ENCODE measurements at places on chromosomes 13 and 19.
A peak's percentile ranks its signal among the peaks of the same experiment; 100 is the strongest.

DNA sequence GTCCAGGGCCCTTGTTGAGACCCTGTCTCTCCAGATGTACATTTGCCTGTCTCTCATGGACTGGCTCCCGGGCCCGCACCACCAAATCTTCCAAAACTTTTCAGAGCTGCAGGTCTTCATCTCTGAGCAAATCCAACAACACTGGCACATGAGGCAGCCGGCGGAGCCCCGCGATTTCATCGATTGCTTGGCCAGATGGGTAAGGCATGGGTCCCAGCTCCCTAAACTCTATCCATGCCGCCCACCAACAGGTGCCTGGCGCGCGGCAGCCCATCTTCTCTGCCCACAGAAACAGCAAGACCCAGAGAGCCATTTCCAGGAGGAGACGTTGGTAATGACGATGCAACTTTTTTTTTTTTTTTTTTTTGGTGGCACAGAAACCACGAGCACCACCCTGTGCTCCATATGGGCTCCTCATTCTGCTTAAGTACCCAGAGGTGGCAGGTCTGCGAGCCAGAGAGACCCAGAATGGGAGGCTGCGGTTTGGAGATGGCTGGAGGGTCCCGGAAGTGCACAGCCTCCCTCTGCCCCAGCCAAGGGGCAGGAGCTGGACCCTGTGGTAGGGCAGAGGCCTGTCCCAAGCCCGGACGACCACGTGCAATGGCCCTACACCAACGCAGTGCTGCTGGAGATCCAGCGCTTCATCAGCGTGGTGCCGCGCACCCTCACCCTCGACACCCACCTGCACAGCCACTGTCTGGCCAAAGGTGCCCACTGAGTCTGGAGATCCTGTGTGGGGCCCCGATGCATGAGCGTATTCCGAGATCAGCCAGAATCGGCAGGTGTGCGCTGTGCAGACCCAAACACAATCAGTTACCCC, 22.6 kb downstream of the CYP2F1 start:
- DNase-seq = no peak

- DNase-seq = no peak
These were observed 55.4 kb downstream of the SACS start for GRCh38 chr13:23377983-23378632.

DNA sequence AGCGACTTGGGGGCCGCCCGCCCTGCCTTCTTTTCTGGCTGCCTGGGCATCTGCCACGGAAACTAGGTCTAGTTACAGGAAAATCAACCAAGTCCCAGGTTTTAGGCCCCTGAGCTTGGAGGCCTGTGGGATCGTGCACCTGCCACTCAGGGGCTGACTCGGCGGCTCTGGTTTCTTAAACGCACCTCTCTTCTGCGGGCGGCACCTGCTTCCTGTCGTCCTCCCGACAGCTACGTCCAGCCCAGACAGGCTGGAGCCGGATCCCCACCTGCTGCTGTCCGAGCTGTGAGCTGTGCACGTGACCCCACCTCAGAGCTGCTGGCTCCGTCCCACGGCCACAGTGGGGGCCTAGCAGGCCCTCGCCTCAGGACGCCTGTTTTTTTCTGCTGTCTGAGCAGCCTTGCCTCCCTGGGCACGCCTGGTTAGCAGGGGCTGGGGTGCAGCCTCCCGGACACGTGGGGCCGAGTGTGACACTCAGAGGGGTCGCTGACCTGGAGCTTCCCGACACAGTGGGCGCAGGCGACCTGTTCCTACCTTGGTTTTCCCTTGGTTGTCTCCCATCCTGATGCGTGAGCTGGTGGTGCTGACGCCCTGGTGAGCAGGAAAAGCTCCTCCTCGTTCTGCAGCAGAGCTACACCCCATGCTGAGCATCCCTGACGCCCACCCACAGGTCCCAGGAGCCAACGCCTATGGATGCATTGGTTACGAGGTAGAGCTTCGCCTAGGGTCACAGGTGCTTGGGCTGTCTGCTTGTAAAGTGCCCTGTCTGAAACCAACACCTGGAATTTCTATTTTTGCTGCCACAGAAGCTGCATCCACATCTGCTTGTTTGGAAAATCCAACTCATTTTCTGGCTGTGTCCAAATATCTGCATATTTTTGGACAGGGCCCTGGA, 17.5 kb downstream of the TMEM255B start:
- no peak for DNase-seq

DNA sequence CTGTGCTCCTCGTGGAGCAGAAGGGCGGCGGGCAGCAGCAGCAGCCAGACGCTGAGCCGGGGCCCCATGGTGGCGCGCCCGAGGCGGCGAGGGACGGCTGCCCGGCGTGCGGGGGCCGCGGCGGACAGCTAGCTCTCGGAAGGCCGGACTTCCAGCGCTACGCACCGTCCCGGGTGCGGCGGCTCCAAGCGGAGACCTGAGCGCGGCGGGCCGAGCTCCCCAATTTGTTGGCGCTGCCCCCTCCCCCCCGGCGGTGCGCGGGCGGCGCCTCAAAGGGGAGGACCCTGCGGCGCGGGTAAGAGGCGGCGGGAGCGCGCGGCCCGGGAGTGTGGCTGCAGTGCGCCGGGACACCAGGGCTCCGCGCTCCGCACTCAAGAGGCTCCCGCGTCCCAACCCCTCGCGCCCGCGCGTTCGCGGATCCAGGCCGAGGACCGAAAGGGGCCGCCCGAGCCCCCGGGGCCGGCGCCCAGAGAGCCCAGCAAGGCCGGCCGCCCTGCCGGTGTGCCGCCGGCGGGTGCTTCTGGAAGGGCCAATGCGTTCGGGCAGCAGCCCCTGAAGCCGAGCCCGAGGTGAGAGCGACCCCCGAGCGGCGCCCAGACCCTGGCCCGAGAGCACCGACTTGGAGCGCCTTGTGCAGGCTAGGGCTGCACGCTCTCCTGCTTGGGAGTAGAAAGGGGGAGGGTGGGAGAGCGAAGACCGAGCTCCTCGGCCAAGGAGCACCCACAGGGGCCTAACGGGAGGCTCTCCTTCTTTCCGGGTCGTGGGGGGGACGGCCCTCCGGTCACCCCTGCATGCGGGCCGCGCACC, at the start of the genes COL4A1 and COL4A2:
Gene COL4A1 (minus strand): TSS at position 198 of the 807 bp plus-strand sequence. CDS start 130 bp downstream, at position 68.
Gene COL4A2 (plus strand): TSS at position 325 of the 807 bp plus-strand sequence. CDS start 620 bp downstream, outside the sequence.
- DNase-seq = no peak

- DNase-seq = peak; percentile 99
These were observed at the start of the genes RPL18 and SPHK2 for GRCh38 chr19:48618916-48619691. TSS of gene RPL18 (minus strand) at chr19:48619178. CDS start at chr19:48619143, 35 bp downstream. TSS of gene SPHK2 (plus strand) at chr19:48619506. CDS start at chr19:48620515, 1,009 bp downstream.

DNA sequence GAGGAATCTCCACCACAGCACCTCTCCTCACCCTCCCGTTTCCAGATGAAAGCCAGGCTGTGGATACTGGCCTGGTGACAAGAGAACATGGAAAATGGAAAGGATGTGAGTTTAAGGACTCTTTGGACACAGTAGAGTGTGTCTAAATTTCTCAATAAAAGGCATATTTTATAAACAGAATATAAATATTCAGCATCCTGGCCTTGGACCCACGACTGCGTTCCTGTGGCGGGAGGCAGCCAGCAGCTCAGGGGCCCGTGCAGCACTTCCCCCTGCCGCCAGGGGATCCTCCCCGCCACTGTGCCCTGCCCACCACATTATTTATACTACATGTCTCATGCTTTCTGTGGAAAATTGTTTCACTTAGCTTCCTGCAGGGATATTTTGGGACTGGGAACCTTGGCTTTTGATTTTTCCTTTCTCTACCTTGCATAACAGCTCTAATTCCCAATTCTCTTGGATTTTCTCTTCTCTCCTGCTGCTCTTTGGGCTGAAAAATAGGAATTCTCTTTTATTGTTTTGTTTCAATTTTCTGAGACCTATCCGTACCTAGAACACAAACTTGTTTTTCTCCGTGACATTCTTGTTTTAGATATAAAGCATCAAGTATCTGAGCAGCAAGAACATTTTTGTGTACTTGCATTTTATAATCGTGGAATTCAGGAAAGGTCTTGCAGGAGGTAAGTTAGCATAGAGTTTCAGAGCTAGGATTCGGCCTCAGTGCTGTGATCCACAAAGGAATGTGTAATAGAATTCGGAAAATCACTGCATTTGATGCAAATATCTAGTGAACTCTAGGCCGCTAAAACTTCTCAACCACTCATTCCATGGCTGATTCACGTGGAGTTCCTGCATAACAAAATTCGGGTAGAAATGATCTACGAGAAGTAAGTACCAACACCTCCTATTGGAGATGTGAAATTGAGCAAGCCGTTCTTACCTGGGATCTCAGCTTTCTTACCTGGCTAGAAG, 107.7 kb upstream of the SPATA13 start:
- no peak for DNase-seq

DNA sequence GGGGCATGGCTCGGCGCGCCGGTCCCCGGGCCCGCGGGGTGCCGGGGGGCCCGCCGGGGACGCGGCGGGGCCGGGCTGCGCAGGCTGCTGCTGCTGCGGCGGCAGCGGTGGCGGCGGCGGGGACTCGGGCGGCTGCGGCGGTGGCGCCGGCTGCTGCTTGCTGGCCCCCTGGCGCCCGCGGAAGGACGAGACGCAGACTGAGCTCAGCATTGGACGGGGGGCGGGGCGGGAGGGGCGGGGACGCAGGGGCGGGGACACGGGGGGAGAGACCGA, 368 bp downstream of the KCNC3 start:
- no peak for DNase-seq

DNA sequence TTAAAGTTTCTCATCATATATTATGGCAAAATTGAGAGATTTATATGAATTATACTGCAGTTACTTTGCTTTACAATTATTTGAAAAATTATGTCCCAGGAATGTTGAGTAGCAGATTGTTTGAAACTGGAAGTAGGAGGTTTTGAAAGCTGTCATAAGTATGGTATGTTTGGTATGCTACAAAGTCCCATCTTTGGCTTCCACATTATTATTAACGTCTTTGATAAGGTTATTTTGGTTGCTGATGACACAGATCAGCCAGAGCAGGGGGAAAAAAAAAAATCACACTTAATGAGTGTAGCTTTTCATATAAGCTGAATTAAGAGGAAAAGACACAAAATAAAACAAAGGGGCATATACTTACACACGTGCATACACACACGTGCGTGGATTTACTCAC, 130.1 kb downstream of the SLITRK1 start:
- no peak for DNase-seq

DNA sequence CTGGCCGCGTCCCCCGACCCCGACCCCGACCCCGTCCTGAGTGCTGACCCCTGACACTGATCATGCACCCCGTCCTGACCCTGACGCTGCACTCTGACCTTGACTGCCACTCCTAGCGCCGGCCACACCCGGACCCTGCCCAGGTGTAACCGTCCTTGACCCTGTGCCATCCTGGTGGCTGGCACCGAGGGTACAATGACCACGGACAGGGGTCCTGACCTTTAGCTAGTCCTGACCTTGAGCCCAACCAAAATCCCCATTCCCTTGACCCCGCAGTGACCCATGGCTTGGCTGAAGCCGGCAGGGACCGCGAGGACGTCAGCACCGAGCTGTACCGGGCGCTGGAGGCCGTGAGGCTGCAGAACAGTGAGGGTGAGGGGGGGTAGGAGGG, 25.9 kb downstream of the CLEC4M start:
- no peak for DNase-seq

GRCh38 chr19:55383279-55384130, 587 bp downstream of the TMEM238 start:
- no peak for DNase-seq

DNA sequence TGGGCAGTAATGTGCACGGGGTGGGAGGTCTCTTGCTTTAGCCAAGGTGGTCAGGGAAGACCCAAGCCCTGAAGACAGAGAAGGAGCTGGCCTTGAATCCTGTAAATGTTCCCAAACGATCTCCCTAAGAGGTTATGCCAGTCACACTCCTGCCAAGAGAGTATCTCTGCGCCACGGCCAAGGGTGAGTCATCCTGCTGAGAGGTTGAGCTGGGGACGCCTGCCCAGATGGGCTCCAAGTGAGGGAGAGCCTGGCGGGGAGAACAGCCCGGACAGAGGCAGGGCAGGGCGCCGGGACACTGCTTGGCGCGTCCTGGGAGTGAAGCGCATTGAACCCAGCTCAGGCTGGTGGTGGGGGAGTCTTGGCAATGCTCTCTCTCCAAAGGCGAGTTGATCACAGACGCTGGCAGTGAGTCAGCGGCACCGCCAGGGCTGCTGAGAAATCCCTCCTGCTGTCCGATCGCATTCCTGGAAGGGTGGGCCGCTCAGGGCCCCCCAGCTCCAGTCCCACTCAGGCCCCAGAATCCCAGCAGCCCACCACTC, 16.4 kb downstream of the SULT2B1 start:
- peak; percentile 9 for DNase-seq

- no peak for DNase-seq
These were observed 4.1 kb upstream of the PNKP start for GRCh38 chr19:49871349-49871985.

GRCh38 chr13:71869274-71869673, 2.3 kb upstream of the DACH1 start:
- no peak for DNase-seq

- DNase-seq = peak; percentile 71
These were observed 26.2 kb upstream of the GPR12 start for GRCh38 chr13:26786651-26787295.

- peak; percentile 85 for DNase-seq
These were observed at the start of the genes GPALPP1 and NUFIP1 for GRCh38 chr13:44989071-44989889. TSS of gene GPALPP1 (plus strand) at chr13:44989538. CDS start at chr13:44989655, 117 bp downstream. TSS of gene NUFIP1 (minus strand) at chr13:44989471. CDS start at chr13:44989436, 35 bp downstream.

GRCh38 chr13:100528820-100529219, 59.8 kb downstream of the GGACT start:
- no peak for DNase-seq

DNA sequence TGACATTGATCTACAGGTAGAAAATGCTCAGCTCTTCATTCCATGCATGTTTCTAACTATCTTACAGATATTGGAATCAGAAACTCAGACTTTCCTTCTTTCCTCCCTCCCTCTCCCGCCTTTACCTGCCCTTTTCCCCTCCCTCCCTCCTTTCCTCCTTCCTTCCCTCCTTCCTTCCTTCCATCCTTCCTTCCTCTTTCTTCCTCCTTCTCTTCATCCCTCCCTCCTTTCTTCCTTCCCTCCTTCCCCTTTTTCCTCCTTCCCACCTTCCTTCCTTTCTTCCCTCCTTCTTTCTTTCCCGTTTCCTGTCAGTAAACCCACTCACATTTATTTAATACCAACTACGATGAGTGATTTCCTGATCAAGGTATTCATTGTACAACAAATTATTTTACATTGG, 113.4 kb upstream of the IRS2 start:
- no peak for DNase-seq

DNA sequence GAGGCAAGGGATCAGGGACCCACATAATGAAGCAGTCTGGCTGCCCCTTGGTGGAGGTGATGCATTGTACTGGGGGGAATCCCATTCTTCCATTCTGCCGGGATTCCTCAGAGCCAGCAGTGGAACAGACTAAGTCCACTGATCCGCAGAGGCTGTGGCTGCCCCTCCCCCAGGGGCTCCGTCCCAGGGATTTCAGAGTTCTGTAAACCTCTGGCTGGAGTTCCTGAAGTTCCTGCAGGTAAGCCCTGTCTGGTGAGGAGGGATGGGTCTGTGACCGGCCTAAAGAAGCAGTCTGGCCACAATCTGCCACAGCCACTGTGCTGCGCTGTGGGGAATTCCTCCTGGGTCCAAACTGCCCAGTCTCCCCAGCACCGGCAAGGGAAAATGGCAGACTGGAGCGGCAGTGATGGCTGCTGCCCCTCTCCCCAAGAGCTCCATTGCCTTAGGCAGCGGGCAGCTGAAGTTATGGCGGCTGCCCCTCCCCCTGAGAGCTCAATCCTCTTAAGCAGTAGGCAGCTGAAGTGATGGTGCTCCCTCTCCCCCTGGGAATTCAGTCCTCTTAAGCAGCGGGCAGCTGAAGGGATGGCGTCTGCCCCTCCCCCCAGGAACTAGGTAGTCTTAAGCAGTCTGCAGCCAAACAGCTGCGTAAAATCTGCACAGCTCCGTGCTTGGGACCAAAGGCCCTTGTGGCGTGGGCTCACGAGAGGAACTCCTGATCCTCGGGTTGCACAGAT, 155.7 kb downstream of the PCDH17 start:
- DNase-seq = no peak

GRCh38 chr13:48494874-48495273, 38.0 kb downstream of the RCBTB2 start:
- no peak for DNase-seq

Data from caudate nucleus (tissue), 63 donors.